Fibroblast of the aortic adventitia (primary cell): ENCODE measurements at places on chromosomes 3 and 15.

- DNase-seq, result no peak
Observed at GRCh38 chr3:141486496-141486745, 406 bp upstream of the RASA2 start.

GRCh38 chr15:38666865-38667510, 102.4 kb upstream of the RASGRP1 start:
- DNase-seq, result no peak

DNA sequence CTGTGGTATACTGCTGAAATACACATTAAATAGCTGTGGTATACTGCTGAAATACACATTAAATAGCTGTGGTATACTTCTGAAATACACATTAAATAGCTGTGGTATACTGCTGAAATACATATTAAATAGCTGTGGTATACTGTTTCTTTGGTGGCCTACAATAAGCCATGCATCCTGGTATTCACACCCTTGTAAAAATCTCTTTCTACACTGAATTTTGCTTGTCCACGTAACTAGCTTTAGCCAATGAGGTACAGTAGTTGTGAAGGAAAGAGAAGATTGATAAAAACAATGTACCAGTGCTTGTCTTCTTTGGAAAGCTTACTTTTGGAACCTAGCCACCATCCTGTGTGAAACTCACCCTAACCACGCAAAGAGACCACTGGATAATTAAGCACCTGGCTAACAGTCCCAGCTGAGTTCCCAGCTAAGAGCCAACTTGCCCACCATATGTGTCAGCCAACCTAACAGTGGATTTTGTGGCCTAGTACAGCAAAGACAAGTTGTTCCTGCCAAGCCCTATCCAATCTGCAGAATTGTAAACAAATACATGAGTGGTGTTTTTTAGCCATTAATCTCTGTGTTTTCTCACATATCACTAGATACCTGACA, 103.4 kb upstream of the MELTF start:
- no peak for DNase-seq

- no peak for DNase-seq
Observed at GRCh38 chr3:184354121-184354728, 7.2 kb downstream of the CLCN2 start.
